ENCODE measurements at places on chromosomes 4 and X.

GRCh38 chrX:9597361-9598035 is 132.6 kb downstream of the TBL1X start:
- DNase-seq, result no peak

DNA sequence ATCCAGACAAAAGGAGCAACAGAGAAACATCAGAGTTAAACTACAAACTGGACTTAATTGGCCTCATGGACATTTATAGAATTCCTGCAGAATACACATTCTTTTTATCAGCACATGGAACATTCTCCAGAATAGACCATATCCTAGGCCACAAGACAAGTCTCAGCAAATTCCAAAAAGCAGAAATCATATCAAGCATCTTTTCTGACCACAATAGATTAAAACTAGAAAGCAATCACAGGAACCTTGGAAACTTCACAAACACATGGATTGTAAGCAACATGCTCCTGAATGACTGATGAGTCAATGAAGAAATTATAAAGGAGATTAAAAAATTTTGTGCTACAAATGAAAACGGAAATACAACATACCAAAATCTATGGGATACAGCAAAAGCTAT is 526.7 kb downstream of the PCDH7 start:
- no peak for DNase-seq

DNA sequence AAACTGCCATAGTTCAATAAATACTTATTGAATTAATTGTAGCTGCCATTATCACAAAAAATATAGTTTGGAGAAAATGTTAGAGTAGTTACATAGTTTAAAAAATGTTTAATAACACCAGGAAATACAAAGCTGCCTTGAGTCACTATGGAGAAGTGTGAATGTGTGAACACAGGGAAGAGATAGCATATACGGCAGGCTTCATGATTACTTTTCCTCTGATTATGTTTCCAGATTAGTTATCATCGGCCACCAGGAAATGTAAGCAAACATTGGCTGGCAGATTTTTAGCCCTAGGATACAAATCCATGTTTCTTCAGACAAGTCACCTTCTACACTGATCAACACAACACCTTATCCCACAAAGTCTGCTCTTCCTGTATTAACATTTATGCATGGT is 4.4 kb downstream of the PRDM5 start:
- no peak for DNase-seq

DNA sequence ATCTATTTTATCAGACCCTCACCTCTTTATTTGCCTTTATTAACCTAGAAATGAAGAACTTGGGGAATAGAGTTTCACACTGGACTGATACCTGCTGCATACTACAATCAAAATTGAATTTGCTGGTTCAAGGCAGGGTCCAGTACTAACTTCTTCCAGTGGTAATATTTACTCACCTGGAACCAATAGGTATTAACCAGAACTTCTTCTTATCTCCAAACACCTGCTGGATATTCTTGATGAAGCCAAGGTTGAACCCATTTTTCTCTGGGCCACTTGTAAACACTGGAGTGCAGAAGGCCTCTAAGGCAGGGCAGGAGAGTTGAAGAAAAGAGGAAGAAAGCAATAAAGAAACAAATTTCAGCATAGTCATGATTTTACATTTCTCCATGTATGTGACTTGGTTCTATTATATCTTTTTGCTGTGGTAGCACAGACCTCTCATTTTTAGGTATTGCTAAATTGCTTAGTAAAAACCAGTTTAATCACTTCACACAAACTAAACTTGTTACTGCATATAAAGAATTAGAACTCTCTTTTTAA is 101.1 kb downstream of the ZDHHC15 start:
- no peak for DNase-seq

DNA sequence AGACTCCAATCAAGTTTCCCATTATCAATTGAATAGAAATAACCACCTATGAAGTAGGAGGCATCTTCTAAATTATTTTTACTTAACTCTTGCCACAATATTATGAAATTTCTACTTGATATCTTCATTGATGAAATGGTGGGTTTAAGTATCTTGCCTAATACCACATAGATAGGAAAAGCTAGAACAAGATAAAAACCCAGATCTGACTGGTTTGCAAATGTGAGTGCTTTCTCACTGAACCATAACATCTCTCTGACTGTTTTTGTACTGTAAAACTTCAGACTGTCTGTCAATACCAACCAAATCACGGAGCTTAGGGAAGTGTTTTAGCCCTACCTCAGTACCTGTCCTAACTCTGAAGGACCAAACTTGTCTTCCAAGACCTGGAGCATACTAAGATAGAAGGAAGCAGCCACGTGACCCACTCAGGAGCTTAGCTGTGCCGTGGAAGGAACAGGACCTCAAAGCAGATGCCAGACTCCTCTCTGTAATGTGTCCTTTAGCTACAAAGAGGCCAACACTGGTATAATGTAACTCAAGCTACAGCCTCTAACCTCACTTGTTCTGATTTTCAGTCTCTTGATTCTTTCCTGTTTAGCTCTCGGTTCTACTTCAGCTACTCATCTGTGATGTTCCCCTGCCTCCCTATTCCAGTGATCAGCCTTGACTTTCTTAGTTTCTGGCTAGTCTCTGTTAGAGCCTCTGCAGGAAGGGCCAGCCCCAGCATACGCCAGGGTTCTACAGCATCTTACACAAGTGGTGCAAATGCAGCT is 84.4 kb downstream of the LRP2BP start:
- DNase-seq, result no peak

DNA sequence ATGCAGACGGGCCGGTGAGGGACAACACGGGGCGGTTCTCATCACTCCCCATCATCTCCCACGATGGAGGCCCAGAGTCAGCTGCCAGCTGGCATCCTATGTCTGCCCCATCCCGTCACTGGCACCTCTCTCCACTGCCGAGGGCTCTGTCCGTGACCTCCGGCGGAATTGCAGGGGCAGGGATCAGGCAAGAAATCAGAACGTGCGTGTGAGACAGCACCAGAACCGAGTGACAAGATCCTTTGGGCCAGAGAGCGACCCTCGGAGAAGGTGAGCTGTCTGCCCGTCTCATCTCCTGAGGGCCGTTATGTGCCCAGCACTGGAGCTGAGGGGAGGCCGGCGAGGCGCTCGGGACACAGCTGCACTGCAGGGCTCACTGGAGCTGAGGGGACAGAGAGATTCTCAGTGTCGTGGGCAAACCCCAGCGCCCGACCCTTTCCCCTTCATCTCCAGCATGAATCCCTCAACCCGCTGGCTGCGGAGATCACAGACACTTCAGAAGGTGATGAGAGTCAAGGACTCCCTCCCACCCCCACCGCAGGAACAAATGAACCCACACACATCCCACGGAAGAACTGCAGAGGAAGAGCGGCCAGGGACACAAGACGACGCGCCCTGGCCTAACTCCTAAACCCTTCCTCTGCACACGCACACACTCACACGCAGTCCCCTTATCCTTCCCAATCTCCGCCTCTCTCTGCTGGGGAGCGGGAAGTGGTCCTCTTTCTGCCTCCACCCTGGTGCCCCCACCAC is 128.7 kb downstream of the AFAP1 start:
- DNase-seq, result no peak

- DNase-seq, result peak; percentile 39
These were observed 3.5 kb downstream of the EPGN start for GRCh38 chr4:74311696-74312313.

GRCh38 chr4:54315561-54316538 is 86.8 kb downstream of the PDGFRA start:
- no peak for DNase-seq

DNA sequence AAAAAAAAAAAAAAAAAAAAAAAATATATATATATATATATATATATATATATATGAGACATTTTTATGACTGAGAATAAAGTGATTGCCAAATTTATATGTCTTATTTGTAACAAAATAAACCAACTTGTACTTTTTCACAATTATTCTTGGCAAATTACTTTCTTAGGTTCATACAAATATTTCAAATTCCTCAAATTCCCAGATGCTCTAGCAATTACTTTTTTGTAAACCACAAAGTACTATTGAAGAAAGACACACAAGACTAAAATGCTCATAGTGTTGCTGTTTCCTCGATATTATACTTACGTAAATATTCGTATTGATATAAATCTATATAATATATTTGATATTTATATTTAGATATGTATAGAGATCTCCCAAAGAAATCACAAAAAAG is 390.0 kb downstream of the FAT4 start:
- no peak for DNase-seq

GRCh38 chr4:55819634-55820033 is at the start of gene EXOC1L:
Gene EXOC1L, plus strand, starts transcription at chr4:55819790. Its CDS starts 237 bp downstream, at chr4:55820027.
- DNase-seq, result no peak

DNA sequence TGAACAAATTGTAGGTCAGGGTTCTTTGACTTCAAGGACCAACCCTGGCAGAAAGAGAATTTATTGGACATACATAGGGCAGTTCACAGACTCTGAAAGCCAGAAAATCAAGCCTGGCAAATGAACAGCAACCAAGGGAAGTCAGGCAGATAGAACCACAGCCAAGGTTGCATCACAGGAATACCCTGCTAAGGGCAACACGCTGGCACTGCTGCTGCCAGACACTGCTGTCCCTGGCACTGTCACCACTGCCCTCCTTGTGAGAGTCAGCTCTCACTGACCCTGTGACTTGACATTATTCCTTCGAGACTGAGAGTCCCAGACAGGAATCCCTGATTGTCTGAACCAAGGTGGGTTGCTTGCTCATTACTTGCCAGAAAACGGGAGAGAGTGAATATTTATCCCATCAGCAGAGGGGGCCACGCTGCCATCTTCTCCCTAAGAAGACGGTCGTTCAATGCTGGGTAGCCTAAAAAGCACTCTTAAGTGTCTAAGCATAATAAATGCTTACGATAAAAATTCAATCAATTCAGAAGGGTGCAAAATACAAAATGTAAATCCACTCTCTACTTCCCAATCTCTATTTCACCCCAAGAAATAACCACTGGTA is 23.2 kb upstream of the PTTG2 start:
- no peak for DNase-seq

GRCh38 chrX:56763556-56764152 is 34.6 kb downstream of the NBDY start:
- peak; percentile 31 for DNase-seq

GRCh38 chr4:108941904-108942430 is 179.1 kb upstream of the ETNPPL start:
- no peak for DNase-seq

DNA sequence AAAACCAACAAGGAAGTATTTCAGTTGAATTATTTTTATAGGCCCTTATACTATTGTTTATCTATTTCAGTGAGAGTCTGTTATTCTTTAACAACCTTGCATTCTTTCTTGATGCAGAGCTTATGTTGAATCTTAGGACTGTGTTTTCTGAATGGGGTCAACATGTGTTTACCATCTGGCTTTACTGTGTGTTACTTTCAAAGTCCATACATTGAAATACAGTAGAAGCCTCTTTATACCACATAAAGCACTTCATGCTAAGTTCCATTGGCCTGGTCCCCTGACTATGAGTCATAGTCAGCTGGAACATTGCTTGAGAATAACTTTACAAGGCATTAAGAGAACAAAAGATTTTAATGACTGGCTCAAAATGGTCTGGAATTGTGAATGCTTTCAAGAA is 152.6 kb downstream of the GASK1B start:
- no peak for DNase-seq

DNA sequence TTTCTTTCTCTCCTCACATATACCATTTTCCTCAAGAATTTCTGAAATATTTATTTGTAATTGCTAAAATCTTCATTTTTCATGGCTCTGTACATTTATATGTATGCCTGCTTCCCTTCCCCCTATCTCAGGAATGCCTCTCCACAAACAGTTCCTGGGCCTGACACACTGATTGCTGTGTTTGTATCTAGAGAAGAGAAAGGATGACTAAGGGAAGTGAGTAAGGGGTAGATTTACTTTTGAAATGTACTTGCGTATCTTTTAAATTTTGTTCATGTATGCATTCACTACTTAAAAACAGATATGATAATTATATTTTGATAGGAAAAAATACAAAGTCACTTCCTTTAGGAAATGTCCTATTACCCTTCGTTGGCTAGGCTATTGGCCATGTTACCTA is 790.8 kb downstream of the PCDH18 start:
- no peak for DNase-seq
